NCI-H1417 treated with DMSO at 0.1 percent for 48 hours (cell line): ENCODE measurements at places on chromosomes 5 and 9.

DNA sequence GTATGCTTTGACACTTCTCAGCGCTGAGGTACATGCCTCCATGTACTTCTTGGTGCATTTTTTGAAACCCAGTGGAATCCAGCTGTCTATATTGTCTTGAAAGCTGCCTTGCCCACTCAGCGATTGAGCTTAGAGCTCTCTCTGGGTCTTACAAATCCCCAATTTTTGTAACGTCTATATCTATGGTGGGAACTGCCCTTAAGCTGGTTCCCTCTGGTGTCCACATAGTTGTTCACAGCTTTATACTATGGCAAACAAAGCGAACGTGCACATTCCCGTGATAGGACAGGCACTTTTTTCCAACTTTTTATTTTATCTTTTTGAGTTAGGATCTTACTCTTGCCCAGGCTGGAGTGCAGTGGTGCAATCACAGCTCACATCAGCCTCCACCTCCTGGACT is 20.9 kb downstream of the CDHR2 start:
- no peak for DNase-seq

- no peak for DNase-seq
Measured at GRCh38 chr9:2417730-2418129, 203.9 kb upstream of the VLDLR start.

DNA sequence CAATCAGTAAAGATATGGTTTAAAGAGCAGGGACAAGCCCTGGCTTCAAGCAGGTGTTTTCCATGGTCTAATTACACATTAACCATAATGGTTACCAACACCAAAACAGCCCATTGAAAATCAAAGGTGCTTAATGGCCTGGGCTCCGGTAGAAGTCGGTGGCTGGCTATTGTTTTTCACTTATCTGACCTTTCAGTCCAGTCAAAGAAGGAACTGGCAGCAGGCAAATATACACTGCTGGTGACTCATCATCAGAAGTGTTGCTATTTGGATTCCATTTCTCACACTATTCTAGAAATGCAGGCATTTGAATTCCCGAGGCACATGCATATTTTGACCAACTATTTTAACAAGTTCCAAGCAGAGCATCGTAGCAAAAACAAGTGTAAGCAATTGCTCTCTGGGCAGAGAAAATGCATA is 26.3 kb upstream of the GABRP start:
- no peak for DNase-seq

DNA sequence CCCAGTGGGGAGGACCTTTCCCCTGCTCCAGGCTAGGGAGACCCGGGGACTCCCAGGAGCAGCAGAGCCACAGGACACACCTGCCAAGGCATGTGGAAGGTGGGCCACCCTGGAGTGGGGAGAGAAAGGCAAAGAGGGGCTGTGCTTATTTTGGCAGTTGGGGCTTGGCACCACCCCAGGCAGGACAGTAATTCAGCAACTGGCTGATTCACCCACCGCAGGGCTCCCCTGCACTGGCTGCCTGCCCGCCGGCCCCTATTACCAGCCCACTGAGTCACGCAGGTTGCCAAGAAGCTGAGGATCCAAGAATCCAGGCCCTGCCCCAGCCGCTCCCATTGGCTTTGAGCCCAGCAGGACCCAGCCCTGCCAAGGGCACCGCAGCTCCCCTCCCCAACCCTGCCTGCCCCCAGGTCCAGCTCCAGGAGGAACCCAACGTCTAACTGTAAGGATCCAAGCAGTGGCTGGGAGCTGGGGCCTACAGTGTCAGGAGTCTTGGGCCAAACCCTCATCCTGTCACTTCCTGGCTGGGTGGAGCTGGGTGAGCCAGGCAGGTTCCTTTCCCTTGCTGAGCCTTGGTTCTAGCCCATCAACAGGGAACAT is 14.2 kb upstream of the RALGDS start:
- DNase-seq = no peak

- DNase-seq = no peak
Measured at GRCh38 chr5:11387382-11387781, 516.9 kb downstream of the CTNND2 start.

DNA sequence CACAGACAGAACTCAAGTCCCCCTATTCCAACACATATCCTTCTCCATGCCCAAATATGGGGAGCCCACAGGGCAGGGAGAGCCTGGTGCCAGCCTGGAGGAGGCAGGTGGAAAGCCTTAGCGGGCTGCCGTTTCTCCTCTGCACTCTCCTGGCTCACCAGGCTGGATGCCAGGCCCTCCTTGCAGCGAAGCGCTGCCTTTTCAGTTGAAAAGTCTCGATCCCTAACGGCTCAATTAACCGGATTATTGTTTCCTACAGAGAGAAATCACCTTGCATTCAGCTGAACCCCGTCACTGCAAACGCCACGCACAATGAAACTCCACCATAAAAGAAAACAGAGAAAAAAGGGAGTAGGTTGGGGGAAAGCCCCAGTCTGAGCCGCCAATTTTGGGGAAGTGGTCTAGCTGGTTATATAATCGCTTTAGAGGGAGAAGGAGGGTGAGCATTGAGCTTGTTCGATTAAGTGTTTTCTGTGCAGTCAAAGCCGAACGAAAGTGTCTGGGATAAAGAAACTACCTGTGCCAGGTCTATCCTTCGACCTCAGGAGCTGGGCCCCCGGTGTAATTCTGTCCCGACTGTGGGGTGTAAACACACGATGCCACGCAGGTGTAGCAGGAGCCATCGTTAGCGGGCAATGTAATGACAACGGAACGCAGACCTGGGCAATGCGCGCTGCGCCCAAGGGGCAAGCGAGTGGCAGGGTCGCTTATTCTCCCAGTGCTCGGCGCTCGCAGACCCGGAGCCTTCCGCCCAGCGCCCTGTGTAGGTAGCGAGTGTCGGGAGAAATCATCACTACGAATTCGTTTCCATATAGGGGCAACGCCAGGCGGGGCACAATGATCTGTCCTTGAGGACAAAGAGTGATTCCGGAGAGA is 3.8 kb downstream of the BARHL1 start:
- no peak for DNase-seq
